ENCODE measurements at places on chromosomes 12 and 14.

- DNase-seq: no peak
These were observed 44.9 kb downstream of the FOS start for GRCh38 chr14:75323571-75323970.

DNA sequence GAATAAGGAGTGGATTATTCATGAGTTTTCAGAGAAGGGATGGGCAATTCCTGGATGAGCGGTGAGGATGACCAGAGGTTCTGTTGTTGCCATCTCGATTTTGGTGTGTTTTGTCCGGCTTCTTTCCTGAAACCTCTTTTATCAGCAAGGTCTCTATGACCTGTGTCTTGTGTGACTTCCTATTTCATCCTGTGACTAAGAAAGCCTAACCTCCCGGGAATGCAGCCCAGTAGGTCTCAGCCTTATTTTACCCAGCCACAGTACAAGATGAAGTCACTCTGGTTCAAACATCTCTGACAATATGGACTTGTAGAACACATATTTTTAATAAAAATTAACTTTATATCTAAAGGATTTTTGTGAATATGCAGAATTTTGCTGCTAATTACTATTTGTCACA lies 716.4 kb downstream of the FSCB start:
- no peak for DNase-seq

GRCh38 chr12:121217063-121217462 lies 7.1 kb downstream of the P2RX4 start:
- DNase-seq: no peak

GRCh38 chr14:64841121-64841651 lies 38.5 kb downstream of the SPTB start:
- DNase-seq: no peak

DNA sequence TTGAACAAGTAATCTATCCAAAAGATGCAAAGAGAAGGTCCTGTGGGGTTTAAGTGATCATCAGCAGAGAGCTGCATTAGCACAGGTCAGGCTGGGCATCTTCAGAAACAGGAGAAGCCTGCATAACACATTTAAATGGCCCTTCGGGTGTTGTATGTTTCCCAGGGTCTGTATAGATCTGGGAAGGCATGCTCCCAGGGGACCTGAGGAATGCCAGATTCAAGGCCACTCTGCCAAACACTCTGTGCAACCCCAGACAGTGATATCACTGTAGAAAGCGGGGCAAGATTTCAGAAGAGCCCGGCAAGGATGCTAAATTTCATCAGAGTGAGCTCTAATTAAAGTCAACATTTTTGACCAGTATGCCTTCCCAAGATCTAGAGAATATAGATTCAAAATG lies 92.9 kb downstream of the ARMH4 start:
- no peak for DNase-seq

- no peak for DNase-seq
These were observed 1189.4 kb upstream of the USP15 start for GRCh38 chr12:61070640-61071414.

GRCh38 chr14:29805415-29806123 lies 122.1 kb downstream of the PRKD1 start:
- DNase-seq: no peak

- DNase-seq: no peak
These were observed 17.0 kb downstream of the CLEC14A start for GRCh38 chr14:38238878-38239277.

- no peak for DNase-seq
These were observed 12.7 kb upstream of the STON2 start for GRCh38 chr14:81412779-81413178.

DNA sequence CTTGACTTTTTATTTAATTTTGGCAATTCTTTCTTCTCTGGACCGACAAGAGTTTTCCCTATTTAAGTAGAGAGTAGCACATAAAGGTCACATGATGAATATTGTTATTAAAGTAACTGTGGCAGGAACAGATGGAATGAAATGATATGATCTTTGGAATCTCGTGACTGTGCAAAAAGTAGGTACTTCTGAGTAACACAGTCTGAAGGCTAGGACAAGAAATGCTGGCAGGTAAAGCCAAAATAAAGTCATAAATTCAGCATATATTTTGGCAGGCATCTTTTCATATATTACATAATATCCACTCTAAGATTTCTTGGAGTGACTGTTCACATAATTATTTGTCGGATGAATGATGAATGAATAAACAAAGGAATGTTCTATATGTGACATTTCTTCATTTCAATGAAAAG lies 121.4 kb downstream of the EFCAB11 start:
- no peak for DNase-seq

DNA sequence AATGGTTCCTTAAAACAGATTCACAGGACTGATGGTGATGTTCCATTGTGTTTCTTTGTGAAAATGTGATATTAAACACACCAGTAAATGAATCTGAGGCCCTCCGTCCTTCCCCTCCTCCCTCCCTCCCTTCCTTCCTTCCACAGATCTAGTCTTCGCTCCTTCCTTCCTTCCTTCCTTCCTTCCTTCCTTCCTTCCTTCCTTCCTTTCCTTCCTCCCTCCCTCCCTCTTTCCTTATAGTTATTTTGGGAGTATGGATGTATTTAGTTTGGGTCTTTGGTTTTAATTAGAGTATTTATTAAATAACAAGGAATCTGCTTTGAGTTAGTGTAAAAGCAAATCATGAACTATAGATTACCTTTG lies 410.8 kb downstream of the PCNX1 start:
- DNase-seq: no peak

Data from CD4-positive, alpha-beta T cell treated with Interleukin-21 for 1 hour (primary cell).